Tibial nerve (tissue), 4 donors: ENCODE measurements at places on chromosomes 11 and 22. TPM values are rescaled to one million over a fixed set of nuclear protein-coding genes. Genes with fewer than 3 reads are reported as not detected.

- H3K36me3 ChIP-seq: no peaks in the 10 kb centered on the region
- H3K4me3 ChIP-seq: no peak overlapping the region
- DNase-seq: peak; percentile 64
- H3K27me3 ChIP-seq: no peaks in the 10 kb centered on the region
Observed at GRCh38 chr11:69008737-69009440, 4.2 kb downstream of the MRGPRF start.

- no peaks in the 10 kb centered on the region for H3K27me3 ChIP-seq
- H3K36me3 ChIP-seq: no peaks in the 10 kb centered on the region
- H3K4me1 ChIP-seq: no peaks in the 10 kb centered on the region
- no peak for DNase-seq
Observed at GRCh38 chr11:95699631-95700470, 89.7 kb downstream of the FAM76B start.

- peak; percentile 54 for DNase-seq
- H3K4me3 ChIP-seq: peak within 1 kb of the TSS; percentile 40
- no peaks in the 10 kb centered on the region for H3K36me3 ChIP-seq
- H3K4me1 ChIP-seq: peaks cover 8% of the 10 kb centered on the region
- peak within 1 kb of the TSS; percentile 74 for H3K27ac ChIP-seq
- H3K27me3 ChIP-seq: no peaks in the 10 kb centered on the region
Observed at GRCh38 chr22:41998361-41999261, at the start of gene WBP2NL. TSS of gene WBP2NL (plus strand) at chr22:41998788. CDS start at chr22:41998819, 31 bp downstream.

DNA sequence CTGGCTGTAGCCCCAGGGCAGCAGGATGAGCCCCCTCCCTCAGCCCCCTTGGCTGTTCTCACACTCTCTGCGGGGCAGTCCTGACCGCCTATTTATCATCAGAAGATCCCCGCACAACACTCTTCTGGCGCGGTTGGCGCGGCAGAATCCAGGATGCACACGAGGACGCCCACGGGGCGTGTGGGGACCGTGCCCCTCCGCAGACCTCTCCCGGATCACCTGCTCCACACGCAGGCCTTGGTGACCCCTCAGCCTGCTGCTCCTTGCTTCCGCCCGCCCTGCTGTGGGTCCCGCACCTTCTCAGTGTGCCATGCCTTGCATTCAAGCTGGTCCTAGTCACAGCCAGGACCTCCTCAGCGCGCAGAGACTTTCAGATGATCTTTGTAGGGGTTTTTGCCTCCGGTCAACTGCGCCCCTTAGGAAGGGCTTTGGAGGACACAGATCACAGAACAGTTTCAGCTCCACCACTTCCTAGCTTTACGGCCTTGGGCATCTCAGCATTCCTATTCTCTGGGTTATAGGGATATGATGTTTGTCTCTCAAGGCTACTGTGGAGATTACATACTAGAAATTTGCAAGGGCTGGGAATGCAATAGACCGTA, 841 bp upstream of the TUB start:
- no peak overlapping the region for H3K27ac ChIP-seq
- no peak overlapping the region for H3K4me3 ChIP-seq
- H3K27me3 ChIP-seq: no peaks in the 10 kb centered on the region
- no peak for DNase-seq

DNA sequence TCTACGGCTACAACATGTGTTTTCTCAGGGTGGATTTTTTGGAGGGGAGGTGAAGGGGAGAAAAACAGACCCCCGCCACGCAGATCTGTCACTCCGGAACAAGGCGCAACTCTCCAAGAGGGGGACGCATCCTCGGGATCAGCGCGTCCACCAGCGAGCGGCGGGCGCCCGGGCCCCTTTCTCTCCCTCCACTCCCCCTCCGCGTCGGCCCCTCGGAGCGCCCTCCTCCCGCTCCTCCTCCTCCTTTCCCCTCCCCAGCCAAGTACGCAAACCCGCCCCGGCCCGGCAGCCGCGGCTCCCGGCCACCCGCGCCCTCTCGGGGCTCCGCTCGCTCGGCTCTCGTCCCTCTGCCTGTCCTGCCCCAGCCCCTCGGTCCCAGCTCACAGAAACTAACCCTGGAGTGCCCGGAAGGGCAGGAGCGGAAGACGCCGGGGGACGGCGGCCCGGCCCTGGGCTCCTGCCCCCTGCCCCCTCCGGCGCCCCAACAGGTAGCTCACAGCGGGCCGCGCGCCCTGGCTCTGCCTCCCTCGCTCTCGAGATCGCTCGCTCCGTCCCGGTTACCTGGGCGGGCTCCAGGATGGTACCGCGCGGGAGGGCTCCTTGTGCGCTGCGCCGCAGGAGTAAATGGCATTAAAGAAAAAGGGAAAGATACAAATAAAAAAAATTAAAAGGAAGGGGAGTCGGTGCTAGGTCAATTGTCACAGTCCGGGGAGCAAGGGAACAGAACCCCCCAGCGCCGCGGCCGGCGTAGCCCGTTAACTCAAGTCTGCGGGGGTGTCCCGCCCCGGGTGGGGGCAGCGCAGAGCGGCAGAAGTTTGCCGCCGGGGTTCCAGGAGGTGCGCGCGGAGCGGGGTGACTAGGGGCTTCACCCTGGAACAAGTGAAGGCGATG, 131.4 kb upstream of the C11orf58 start:
- H3K27ac ChIP-seq: peak overlapping the region; percentile 94
- no peaks in the 10 kb centered on the region for H3K4me1 ChIP-seq
- H3K36me3 ChIP-seq: no peaks in the 10 kb centered on the region
- H3K27me3 ChIP-seq: peaks cover 49% of the 10 kb centered on the region

DNA sequence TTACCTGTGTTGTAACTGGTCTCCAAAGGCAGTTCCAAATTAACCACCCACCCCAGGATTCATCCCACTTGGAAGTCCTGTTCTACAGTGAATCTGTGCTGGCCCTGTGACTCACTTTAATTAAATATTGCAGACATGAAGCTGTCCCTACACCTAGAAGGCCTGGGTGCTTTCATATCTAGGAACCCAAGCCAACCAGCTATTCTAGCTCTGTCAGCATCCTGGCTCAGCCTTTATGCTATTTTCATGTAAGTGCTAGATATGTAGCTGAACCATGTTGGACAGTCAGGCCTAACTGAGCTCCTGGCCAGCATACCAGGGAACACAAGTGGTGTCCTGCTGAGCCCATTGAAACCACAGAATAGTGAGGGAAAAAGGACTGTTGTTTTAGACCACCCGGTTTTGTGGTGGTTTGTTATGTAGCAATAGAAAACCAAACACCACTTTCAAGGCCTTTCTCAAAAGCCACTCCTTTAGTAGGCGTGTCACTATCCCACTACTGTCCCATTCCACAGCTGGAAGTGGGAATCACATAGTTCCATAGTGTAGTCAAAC, 30.3 kb downstream of the CNTF start:
- no peak for DNase-seq
- H3K4me3 ChIP-seq: no peak overlapping the region
- no peak overlapping the region for H3K27ac ChIP-seq
- H3K27me3 ChIP-seq: no peaks in the 10 kb centered on the region
- no peaks in the 10 kb centered on the region for H3K36me3 ChIP-seq

DNA sequence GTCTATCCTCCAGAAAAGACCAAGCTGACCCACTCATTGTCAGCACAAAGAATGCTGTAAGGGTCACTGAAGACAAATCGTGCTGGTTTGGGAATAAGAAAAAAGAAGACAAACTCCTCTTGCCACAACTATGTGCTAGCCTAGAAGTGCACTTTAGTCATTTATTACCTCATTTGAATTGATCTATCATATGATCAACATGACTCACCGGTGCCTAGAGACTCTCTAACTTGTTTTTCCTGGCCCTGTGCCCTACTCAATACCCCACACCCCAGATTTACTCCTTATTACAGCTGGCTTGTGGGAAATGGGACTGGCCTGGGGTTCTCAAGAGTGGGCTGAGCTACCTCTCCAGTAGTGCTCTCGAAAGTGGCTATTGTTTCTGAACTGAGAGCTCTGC, 35.9 kb upstream of the HORMAD2 start:
- H3K27ac ChIP-seq: no peak overlapping the region
- H3K4me3 ChIP-seq: no peak overlapping the region
- H3K27me3 ChIP-seq: no peaks in the 10 kb centered on the region
- no peaks in the 10 kb centered on the region for H3K36me3 ChIP-seq

- H3K4me1 ChIP-seq: no peaks in the 10 kb centered on the region
- H3K36me3 ChIP-seq: no peaks in the 10 kb centered on the region
- no peak overlapping the region for H3K4me3 ChIP-seq
- H3K27me3 ChIP-seq: no peaks in the 10 kb centered on the region
- DNase-seq: no peak
Observed at GRCh38 chr11:108580645-108581044, 12.9 kb downstream of the EXPH5 start.

CKAP5 gene
- 44.7 TPM for total RNA-seq

PARVG gene
- 18.8 TPM for total RNA-seq
